ENCODE measurements at places on chromosomes 6 and 20. TPM values are rescaled to one million over a fixed set of nuclear protein-coding genes. Genes with fewer than 3 reads are reported as not detected.
A peak's percentile ranks its signal among the peaks of the same experiment; 100 is the strongest.

GRCh38 chr6:5674141-5674540, 332.6 kb downstream of the NRN1 start:
- no peaks in the 10 kb centered on the region for H3K36me3 ChIP-seq
- H3K27me3 ChIP-seq, result no peaks in the 10 kb centered on the region
- peaks cover 33% of the 10 kb centered on the region for H3K4me1 ChIP-seq
- no peak overlapping the region for H3K4me3 ChIP-seq

DNA sequence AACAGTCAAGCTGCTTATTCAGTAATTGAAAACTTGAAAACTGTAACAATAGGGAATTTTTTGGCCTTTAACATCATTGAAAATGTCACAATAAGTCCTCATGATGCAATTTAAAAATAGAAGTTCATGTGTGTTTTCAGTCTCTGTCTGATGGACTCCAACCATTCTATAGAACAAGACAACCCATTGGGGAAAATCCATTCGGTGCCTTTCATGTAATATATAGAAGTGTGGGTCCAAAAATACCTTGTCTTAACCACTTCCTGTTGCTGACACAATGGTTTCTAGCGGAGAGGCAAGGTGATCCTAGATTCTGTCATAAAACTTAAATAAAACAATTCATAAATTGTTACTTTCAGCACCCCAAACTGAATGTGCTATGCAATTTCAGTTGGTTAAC, 1131.3 kb upstream of the MAP3K7 start:
- H3K4me3 ChIP-seq, result no peak overlapping the region
- no peaks in the 10 kb centered on the region for H3K36me3 ChIP-seq
- no peak for DNase-seq

- H3K4me3 ChIP-seq, result no peak overlapping the region
- DNase-seq, result no peak
- no peaks in the 10 kb centered on the region for H3K4me1 ChIP-seq
- no peak overlapping the region for H3K27ac ChIP-seq
- H3K27me3 ChIP-seq, result no peaks in the 10 kb centered on the region
These were observed 341.6 kb downstream of the QKI start for GRCh38 chr6:163756079-163756478.

DNA sequence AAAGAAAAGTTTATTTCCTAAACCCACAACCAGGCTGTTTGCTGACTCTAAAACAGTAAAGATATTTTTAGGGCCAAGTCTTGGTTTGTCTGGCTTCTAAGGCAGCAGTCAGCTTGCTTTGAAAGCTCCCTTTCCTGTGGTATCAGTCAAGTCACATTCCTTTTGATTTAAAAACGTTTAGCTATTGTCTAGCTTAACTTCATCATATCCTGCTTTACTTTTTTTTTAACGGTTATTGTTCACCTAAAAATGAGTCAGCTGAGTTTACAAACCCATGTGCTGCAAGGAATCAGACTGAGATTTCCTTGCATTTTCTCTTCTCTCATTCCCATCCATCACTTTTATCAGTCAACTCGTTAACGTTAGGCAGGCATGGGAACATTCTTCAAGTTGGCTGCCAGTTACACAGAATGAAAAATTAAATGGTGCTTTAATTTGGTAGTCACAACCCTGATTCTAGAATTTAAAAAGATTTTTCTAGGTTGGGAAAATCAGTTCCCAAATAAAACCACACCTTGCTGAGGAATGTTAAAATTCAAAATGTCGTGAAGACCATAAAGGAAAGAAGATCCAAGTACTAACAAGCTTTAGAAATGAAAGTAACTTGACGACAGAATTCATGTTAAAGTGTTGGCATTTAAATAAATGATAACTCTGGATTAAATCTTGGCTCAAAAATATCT, 45.9 kb downstream of the ELOVL5 start:
- H3K36me3 ChIP-seq, result no peaks in the 10 kb centered on the region
- no peaks in the 10 kb centered on the region for H3K4me1 ChIP-seq
- H3K27ac ChIP-seq, result peak overlapping the region; percentile 44
- no peaks in the 10 kb centered on the region for H3K27me3 ChIP-seq
- no peak for DNase-seq

- no peak overlapping the region for H3K27ac ChIP-seq
- no peaks in the 10 kb centered on the region for H3K4me1 ChIP-seq
- no peak overlapping the region for H3K4me3 ChIP-seq
- H3K27me3 ChIP-seq, result no peaks in the 10 kb centered on the region
These were observed 96.3 kb downstream of the RFPL4B start for GRCh38 chr6:112443179-112444065.

DNA sequence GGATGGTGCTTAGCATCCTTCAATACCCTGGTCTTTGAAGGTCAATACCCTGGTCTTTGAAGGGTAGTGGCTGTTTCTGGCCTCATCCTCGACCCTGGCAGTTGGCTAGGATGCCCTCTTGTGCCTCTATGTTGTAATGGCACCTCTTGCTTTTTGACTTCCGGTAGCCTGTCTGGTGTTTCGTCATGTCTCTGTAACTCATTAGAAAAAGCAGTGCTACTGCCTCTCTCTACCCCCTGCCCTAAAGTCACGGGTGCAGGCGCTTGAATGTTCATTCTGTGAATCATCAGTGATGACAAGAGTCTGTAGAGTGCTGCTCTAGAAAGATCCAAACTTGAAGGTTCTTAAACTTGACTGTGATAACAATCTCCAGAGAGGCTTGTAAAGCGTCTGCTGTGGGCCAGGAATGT, 28.3 kb downstream of the RSPO4 start:
- no peak overlapping the region for H3K4me3 ChIP-seq
- H3K36me3 ChIP-seq, result no peaks in the 10 kb centered on the region
- no peak for DNase-seq

DNA sequence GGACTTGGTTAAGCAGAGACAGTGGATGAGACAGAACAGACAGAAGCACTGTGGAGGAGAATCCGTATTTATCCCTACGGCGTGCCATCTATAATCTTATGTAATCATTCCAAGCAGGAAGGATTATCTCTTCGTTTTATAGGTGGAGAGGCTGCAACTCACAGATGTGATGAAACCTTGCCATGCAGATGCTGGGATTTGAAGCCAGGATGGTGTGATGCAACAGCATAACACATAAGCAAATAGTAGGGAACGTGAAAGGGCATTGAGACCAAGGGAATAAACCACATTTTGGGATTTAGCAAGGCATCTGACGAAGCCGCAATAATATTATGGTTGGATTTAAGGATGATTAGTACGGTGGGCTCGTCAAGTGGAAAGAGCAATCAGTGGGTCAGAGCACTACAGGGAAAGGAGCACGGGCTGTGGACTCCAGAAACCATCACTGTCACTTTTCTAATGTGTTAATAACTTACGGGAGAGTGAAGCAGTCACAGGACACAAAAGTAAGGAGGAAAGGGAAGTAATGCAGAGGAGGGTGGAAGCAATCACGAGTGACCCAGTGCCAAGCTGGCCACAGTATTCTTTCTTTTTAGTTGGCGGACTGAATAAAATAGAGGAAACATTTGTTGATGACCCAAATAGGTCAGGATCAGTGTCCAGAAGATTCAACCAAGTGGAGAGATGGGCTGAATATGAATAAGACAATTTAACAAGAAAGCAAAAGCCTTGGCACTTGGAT, 119.6 kb upstream of the EDN1 start:
- H3K27me3 ChIP-seq, result no peaks in the 10 kb centered on the region
- no peaks in the 10 kb centered on the region for H3K36me3 ChIP-seq
- no peak overlapping the region for H3K4me3 ChIP-seq
- no peak overlapping the region for H3K27ac ChIP-seq

GRCh38 chr6:105196076-105196475, 16.3 kb upstream of the POPDC3 start:
- no peaks in the 10 kb centered on the region for H3K4me1 ChIP-seq
- no peaks in the 10 kb centered on the region for H3K27me3 ChIP-seq
- no peak overlapping the region for H3K27ac ChIP-seq
- H3K36me3 ChIP-seq, result no peaks in the 10 kb centered on the region
- H3K4me3 ChIP-seq, result no peak overlapping the region

- peaks cover 2% of the 10 kb centered on the region for H3K4me1 ChIP-seq
These were observed 265.5 kb downstream of the KHDC1L start for GRCh38 chr6:72959821-72960220.

- no peak overlapping the region for H3K4me3 ChIP-seq
- no peak overlapping the region for H3K27ac ChIP-seq
- no peaks in the 10 kb centered on the region for H3K27me3 ChIP-seq
- no peak for DNase-seq
These were observed 570.1 kb downstream of the DHX35 start for GRCh38 chr20:39532205-39532604.

DNA sequence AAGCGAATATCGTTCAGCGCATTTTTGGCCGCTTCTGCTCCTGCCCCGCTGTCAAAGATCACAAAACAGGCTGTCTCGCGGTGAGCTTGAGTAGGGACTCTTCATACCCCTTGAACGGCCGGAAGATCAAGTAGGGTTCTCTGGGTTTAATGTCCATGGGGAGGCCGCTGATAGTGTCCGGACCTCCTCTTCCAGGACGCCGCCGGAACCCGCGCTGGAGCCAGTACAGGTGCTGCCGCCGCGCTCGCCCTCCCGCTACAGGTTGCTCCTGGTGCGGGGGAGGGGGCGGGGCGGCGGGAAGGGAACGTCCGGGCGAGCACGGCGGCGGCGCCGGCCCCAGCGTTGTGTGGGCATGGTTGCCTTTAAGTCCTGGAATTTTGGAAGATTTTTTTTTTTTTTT, 67.4 kb downstream of the KHDC1L start:
- H3K27ac ChIP-seq, result no peak overlapping the region
- no peaks in the 10 kb centered on the region for H3K36me3 ChIP-seq
- H3K4me1 ChIP-seq, result no peaks in the 10 kb centered on the region
- no peaks in the 10 kb centered on the region for H3K27me3 ChIP-seq
- DNase-seq, result peak; percentile 61

DNA sequence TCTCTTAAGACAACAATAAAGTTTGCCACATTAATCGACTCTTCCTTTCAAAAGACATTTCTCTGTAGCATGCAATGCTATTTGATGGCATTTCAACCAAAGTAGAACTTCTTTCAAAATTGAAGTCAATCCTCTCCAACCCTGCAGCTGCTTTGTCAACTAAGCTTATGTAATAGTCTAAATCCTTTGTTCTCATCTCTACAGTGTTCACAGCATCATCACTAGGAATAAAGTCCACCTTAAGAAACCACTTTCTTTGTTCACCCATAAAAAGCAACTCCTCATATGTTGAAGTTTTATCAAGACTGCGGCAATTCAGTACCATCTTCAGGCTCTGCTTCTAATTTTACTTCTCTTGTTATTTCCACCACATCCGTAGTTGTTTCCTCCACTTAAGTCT, 11.5 kb upstream of the BLOC1S5 start:
- no peaks in the 10 kb centered on the region for H3K27me3 ChIP-seq
- H3K36me3 ChIP-seq, result no peaks in the 10 kb centered on the region
- DNase-seq, result no peak
- H3K4me1 ChIP-seq, result no peaks in the 10 kb centered on the region

DNA sequence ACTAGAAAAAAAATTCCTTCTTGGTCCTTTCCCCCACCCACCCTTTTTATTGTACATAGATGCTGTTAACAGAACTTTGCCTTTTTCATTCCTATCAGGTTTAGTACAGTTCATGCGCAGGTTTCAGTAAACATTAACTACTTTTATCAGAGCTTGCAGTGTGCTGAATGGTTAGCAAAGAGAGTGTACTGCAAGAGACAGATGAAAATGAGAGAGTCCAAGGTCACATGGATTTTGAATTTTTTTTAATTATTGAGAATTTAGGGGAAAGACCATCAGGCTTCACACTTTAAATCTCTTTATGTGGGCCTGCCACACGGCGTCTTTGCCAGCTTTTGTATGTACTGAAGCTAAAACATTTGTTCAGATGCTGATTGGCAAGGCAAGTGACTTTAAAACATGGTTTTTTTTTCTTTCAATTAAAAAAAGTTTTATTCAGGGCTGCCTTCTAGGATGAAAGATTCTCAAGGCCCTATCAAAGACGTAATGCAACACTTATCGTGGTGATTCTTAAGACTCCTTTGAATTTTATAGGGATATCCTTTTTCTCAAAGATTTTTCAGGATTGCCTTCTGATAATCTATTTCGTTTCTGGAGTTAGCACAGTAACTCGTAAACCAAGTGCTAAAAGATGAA, 32.2 kb downstream of the RREB1 start:
- H3K27me3 ChIP-seq, result no peaks in the 10 kb centered on the region
- peak overlapping the region; percentile 65 for H3K4me3 ChIP-seq
- H3K36me3 ChIP-seq, result no peaks in the 10 kb centered on the region
- H3K4me1 ChIP-seq, result no peaks in the 10 kb centered on the region

GRCh38 chr6:32127409-32127716, 683 bp downstream of the ATF6B start:
- H3K36me3 ChIP-seq, result peaks cover 46% of the 10 kb centered on the region
- no peaks in the 10 kb centered on the region for H3K27me3 ChIP-seq
- H3K4me3 ChIP-seq, result peak overlapping the region; percentile 81
- H3K27ac ChIP-seq, result peak overlapping the region; percentile 92
- no peaks in the 10 kb centered on the region for H3K4me1 ChIP-seq

DNA sequence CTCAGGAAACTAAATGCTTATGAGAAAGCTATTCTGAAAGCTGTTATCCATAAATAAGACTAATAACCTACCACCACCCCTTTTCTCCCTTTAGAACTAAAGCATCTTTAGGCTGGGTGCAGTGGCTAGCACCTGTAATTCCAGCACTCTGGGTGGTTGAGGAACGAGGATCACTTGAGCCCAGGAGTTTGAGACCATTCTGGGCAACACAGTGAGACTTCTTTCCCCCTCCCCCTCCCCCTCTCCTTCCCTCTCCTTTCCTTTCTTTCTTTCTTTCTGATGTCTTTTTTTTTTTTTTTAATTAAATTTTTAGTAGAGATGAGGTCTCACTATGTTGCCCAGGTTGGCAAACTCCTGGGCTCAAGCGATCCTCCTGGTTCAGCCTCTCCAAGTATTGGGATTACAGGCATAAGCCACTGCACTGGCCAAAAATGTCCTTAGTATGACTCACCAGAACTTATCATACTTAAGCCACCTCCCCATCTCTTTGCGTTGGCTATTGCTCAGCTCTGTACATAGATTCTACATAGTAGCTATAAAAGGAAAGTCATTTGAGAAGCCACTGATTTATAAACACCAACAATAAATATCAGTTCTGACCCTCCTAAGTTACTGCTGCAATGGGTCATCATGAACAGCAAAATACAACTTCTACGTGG, 54.8 kb upstream of the SPDEF start:
- H3K4me3 ChIP-seq, result no peak overlapping the region
- H3K27me3 ChIP-seq, result no peaks in the 10 kb centered on the region
- peaks cover 29% of the 10 kb centered on the region for H3K4me1 ChIP-seq
- peaks cover 11% of the 10 kb centered on the region for H3K36me3 ChIP-seq

GRCh38 chr6:2534406-2535042, 216.2 kb downstream of the MYLK4 start:
- no peak overlapping the region for H3K4me3 ChIP-seq
- no peak for DNase-seq
- no peaks in the 10 kb centered on the region for H3K4me1 ChIP-seq
- no peaks in the 10 kb centered on the region for H3K36me3 ChIP-seq
- H3K27me3 ChIP-seq, result no peaks in the 10 kb centered on the region
- no peak overlapping the region for H3K27ac ChIP-seq

ADGRB3 gene
- total RNA-seq, result 11.5 TPM

SUN5 gene
- not detected for total RNA-seq

SSTR4 gene
- not detected for total RNA-seq

AGPAT4 gene
- total RNA-seq, result 7.9 TPM
